Heart left ventricle (tissue), 16 donors: ENCODE measurements at places on chromosomes 3 and 15. TPM values are rescaled to one million over a fixed set of nuclear protein-coding genes. Genes with fewer than 3 reads are reported as not detected.

The C3orf70 gene
- 2.0 TPM for total RNA-seq

DNA sequence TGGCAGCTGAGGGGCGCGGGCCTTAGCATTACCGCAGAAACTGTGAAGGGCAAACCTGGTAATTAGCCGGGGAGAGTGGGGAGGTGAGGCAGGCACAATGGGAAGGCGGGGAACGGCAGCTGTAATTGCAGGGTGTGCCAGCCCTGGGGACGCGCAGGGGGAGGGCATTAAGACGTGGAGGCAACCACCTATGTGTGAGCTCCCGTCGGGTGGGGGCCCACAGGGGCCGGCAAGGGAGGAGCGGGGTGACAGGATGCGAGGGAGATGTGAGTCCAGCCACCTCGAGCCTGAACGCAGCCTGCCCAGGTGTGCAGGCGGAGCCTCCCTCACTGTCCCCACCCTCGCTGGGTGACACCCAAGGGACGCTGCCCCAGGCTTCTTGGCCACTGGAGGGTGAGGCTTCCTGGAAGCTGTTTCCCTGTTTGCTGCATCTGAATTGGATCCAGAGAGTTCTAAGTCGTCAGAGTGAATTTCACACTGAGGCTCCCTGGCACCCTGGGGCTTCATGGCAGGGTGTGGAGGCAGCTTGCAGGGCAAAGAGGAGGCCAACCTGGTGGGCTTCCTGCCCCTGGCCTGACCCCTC, 130.6 kb upstream of the MEF2A start:
- peak overlapping the region; percentile 45 for H3K27ac ChIP-seq
- no peaks in the 10 kb centered on the region for H3K36me3 ChIP-seq
- no peak overlapping the region for H3K4me3 ChIP-seq
- DNase-seq = peak; percentile 65
- H3K27me3 ChIP-seq = no peaks in the 10 kb centered on the region

The PIK3CB gene
- 29.4 TPM for total RNA-seq

- H3K27ac ChIP-seq = no peak overlapping the region
- H3K36me3 ChIP-seq = no peaks in the 10 kb centered on the region
- H3K4me3 ChIP-seq = no peak overlapping the region
- H3K4me1 ChIP-seq = peaks cover 6% of the 10 kb centered on the region
- no peaks in the 10 kb centered on the region for H3K27me3 ChIP-seq
These were observed 1061.5 kb downstream of the ROBO2 start for GRCh38 chr3:78101384-78101783.

The ZNF80 gene
- total RNA-seq = not detected

The PLAAT1 gene
- 7.0 TPM for total RNA-seq

- H3K36me3 ChIP-seq = no peaks in the 10 kb centered on the region
- no peaks in the 10 kb centered on the region for H3K27me3 ChIP-seq
- H3K27ac ChIP-seq = peak overlapping the region; percentile 69
- DNase-seq = no peak
These were observed 5.3 kb downstream of the INAFM2 start for GRCh38 chr15:40328751-40329150.

The IQCB1 gene
- total RNA-seq = 5.4 TPM

GRCh38 chr3:139123377-139124095, 78.8 kb upstream of the PRR23C start:
- H3K4me1 ChIP-seq = no peaks in the 10 kb centered on the region
- H3K27me3 ChIP-seq = no peaks in the 10 kb centered on the region
- no peak for DNase-seq
- H3K27ac ChIP-seq = no peak overlapping the region

DNA sequence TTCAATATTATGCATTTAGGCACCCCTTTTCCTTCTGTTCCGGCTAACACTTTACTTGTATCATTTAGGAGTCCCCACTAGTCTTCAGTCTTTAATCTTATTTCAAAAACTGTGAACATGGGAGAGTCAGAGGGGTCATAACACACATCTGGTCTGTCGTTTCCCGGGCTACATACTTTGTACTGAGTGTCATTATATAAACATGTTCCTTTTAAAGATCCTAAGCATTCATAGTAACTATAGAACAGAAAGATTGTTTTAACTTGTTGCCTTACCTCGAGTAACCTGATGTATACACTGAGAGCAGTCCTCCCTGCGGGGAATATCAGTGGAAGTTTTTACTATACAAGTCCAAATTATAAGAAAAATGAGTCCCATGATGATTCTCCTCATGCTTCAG, 78.2 kb upstream of the VEPH1 start:
- no peak overlapping the region for H3K4me3 ChIP-seq
- H3K27me3 ChIP-seq = no peaks in the 10 kb centered on the region
- H3K27ac ChIP-seq = no peak overlapping the region
- DNase-seq = no peak
- no peaks in the 10 kb centered on the region for H3K4me1 ChIP-seq

DNA sequence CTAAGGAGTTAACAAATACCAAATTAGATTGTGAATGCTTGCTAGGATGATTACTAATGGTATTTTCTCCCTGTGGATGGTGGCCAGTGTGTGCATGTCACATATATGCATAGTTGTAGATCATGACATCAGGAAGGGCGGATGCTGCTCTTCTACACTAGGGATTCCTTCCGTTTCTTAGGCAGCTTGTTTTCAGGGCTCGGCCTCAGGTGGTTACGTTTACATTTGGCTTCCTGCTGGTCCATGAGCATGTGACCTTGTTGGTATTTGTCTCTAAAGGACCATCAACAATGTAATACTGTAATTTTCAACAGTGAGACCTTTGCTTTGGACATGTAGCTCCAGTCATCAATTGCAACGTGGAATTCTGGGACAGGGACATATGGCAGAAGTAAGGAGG, 221.4 kb downstream of the NR1D2 start:
- DNase-seq = no peak
- no peak overlapping the region for H3K27ac ChIP-seq
- H3K36me3 ChIP-seq = no peaks in the 10 kb centered on the region
- H3K4me1 ChIP-seq = peaks cover 5% of the 10 kb centered on the region
- no peak overlapping the region for H3K4me3 ChIP-seq

- H3K27me3 ChIP-seq = no peaks in the 10 kb centered on the region
- no peak overlapping the region for H3K4me3 ChIP-seq
- H3K4me1 ChIP-seq = peaks cover 31% of the 10 kb centered on the region
- no peak overlapping the region for H3K27ac ChIP-seq
- DNase-seq = no peak
These were observed 162.2 kb downstream of the LPP start for GRCh38 chr3:188316021-188316722.

GRCh38 chr3:14404631-14405359, 2.4 kb downstream of the SLC6A6 start:
- no peaks in the 10 kb centered on the region for H3K36me3 ChIP-seq
- H3K27ac ChIP-seq = peak overlapping the region; percentile 95
- peak overlapping the region; percentile 92 for H3K4me3 ChIP-seq
- peaks cover 21% of the 10 kb centered on the region for H3K4me1 ChIP-seq
- no peak for DNase-seq
- no peaks in the 10 kb centered on the region for H3K27me3 ChIP-seq

DNA sequence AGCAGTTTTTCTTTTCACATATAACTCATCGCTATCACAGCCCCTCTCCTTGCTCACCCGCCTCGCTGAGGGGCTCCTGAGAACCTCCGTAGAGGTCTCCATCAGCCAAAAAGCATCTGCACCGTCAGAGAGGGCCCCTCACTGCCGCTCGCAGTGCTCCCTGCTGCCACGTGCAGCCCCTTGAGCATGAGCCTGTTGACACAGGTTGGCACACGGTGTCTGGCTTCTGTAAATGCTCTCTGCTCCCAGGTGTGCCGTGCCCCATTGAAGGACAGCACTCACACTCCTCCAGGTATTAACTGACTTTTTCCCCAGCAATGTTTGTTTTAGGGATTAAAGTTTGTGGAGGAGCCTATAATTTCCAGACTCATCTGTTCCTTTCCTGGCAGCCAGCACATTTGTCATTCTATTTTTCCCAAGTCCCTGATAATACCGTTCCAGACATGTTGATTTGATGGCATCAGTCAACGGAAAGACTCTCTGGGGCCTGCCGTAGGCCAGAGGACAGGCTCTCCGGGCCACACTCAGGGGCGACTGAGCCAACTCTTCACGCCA, 2.1 kb upstream of the FURIN start:
- DNase-seq = no peak
- no peak overlapping the region for H3K27ac ChIP-seq
- H3K27me3 ChIP-seq = no peaks in the 10 kb centered on the region
- H3K4me3 ChIP-seq = no peak overlapping the region
- no peaks in the 10 kb centered on the region for H3K36me3 ChIP-seq
- H3K4me1 ChIP-seq = peaks cover 17% of the 10 kb centered on the region

DNA sequence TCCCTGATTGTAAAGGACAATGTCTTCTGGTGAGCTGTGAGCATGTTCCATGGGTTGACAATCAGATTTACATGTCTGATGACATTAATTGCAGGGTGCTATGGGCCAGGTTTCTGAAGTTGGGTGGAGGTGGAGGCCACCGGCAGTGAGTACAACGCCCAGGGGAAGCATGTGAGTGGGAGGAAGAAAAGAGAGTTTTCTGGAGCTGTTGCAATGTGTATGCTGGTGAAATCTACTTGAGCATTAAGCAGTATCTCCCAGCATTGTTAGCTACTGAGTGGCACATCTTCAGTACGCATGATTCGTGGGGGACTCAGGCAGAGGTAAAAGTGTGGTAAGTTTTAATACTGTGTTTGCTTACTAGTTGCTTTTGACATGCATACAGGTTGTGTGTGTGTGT, 26.6 kb downstream of the TMEM45A start:
- H3K4me3 ChIP-seq = no peak overlapping the region
- no peaks in the 10 kb centered on the region for H3K36me3 ChIP-seq
- H3K4me1 ChIP-seq = no peaks in the 10 kb centered on the region
